OCI-M1 (cell line): ENCODE measurements at places on chromosomes 2 and 18.

GRCh38 chr2:215847718-215848117, 165.6 kb downstream of the MREG start:
- no peak for DNase-seq

DNA sequence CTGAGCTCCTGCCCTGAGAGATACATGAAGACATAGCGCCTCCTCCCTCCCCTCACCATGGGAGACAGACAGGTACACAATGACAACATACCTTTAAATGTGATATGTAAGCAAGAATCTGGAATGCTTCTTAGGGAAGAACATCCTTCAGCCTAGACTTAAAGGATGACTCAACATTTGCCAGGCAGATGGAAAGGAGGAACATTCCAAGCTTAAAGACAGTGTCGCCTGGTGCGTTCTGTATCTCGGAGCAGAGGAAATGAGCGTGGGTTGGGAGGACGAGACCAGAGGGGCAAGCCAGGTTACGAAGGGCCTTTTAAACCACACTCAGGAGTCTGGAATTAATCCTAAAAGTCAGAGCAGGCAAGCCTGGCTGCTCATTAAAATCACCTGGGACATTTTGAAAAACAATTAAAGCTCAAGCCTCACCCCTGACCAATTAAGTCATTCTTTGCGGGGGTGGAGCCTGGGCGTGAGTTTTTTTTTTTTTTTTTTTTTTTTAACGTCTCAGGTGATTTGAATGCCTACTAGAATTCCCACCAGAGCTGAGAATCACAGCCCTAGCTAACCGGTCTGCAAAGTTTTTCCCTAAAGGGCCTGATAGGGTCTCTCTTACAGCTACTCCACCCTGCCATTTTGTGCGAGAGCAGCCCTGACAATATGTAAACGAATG, 131.2 kb upstream of the SEC11C start:
- no peak for DNase-seq

DNA sequence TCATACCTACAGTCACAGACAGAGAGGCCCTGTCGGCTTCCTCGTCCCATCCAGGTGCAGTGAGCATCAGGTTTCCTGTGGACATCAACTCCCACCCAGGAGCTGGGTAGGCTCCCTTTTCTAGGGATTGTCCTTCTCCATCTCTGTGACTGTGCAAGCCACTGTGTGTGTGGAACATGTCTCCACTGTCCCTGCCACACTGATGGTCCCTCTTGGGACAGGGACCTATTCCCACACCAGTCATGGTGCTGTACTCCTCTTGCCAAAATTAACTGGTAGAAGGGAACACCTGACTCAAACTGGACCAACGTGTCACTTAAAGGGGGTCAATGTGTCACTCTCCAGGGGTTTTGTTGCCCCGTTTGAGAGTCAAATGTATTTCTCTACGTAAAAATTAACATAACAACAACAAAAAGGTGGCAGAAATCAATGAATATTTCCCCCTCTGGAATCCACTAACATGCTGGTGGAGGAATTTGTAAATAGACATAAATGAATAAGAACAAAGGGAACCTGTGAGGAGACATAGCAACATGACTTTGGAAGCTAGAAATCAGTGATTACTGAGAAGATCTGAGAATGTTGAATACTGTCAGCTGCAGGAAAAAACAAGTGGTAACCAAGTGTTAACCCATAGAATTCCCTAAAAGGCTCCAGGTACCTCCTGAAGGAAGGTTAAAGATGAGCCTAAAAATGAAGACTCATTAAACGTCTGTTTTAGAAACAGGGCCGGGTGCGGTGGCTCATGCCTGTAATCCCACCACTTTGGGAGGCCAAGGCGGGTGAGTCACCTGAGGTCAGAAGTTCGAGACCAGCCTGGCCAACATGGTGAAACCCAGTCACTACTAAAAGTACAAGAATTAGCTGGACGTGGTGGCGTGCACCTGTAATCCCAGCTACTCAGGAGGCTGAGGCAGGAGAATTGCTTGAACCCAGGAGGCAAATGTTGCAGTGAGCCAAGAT, 40.4 kb downstream of the SH2D6 start:
- DNase-seq: no peak

- no peak for DNase-seq
Measured at GRCh38 chr2:234386971-234387370, 109.9 kb downstream of the ARL4C start.

DNA sequence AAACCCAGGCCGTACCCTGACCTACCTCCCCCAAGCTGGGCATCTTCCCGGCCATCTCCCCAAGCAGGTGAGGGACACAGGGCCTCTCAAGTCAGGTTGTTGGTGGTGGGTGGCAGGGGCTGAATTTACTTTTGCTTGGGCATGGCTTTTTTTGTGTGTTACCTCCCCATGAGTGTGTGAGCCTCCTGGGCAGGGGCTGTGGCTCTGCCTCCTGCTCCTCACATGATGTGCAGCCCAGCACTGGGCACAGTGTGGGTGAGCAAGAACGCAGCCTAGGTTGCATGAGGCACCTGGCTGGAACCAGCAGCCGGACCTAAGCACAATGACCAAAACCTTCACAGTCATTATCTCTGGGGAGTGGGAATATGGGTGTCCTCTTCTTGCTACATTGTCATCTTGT, 22.3 kb downstream of the CELF4 start:
- DNase-seq: no peak

DNA sequence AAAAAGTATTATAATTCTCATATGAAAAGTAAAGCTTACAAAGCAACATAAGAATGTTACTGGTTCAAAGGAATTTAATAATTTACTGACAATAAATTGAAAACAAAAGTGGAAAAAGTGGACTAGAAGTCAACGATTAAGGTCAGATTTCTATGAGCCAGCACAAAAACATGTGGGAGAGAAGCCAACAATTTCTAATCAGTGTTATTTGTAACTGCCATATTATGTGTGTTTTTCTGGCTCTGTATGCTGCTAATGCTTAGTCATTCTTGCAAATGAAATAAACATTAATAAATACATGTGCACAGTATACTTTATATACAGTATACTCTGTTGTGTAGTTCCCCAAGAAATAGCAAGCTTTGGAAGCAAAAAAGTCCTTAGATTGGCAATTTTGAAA, 301.3 kb upstream of the RGPD4 start:
- DNase-seq: no peak

GRCh38 chr18:63890950-63891304, 3.4 kb downstream of the SERPINB2 start:
- DNase-seq: peak; percentile 59

DNA sequence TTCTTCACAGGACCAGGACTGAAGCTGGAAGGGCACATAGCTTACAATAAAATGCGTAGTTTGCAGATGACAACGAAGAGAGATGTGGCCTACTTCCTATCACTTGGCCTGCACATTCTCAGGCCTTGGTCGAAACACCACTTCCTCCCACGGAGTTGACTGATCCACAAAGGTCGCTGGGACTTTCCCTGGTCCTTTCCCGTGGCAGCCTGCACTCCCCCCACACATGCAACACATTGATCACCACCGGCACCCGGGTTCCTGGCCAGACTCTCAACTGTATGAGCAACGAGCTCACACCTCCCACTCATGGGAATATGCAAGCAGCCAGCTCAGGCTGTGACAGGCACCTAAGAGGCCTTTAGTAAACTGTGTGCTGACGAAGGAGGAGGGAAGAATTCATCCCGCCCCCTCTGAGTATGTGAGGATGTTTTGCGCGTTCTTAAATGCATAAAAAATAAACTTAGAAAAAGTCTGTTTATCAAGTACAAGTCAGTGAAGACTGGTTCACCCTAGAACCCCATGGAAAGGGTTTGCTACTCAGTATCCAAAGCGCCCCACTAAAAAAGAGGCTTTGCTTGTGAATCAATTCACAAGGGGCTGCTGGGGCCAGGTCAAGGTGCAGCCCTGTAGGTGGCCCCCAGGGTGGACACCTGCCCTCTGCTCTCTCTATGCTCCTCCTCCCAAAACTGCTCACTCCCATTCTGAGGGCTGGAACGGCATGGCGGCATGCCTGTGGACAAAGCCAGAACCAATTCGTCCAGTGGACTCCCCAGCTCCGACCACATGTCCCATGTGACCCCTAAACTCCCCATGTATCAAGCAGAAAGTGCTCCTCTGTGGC, 154.3 kb downstream of the EIPR1 start:
- no peak for DNase-seq

DNA sequence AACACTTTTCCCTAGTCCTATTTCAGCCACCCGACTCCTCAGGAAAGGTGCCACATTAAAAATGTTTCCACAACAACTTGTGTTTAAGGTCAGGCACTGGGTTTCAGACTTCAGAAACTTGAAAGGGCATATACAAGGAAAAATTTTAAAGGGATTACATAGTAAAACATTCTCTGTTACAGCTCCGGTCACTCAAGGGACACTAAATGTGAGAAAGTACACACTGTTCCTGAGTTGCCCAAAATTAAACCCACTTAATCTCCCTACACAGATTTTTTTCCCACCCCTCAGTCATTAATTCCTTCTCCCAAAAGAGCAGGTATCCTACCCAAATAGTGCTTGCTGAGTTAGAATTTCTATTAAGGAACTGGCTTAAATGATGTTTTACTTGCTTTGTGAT, 14.2 kb downstream of the STK39 start:
- DNase-seq: no peak

DNA sequence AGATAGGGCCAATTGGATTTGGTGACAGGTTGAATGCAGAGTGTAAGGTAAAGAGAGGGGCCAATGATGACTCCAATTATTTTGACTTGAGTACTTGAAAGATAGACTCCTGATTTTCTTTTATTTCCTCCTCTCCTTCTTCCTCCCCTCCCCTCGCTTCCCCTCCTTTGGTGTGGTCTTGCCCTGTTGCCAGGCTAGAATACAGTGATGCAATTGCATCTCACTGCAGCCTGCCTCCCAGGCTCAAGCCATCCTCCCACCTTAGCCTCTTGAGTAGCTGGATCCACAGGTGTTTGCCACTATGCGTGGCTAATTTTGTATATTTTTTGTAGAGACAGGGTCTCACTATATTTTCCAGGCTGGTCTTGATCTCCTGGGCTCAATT, 2.3 kb downstream of the DGUOK start:
- DNase-seq: no peak

DNA sequence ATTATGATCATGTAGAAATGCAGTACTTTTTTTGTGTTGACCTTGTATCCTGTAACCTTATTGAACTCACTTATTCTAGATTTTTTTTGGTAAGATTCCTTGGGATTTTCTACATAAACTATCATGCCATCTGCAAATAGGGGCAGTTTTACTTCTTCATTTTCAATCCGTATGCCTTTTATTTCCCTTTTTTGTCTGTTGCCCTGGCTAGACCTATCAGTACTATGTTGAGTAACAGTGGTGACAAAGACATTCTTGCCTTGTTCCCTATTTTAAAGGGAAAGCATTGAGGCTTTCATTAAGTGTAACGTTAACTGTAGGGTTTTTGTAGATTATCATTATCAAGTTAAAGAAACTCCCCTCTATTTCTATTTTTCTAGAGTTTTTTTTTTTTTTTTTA, 92.3 kb downstream of the LYPD1 start:
- peak; percentile 88 for DNase-seq

DNA sequence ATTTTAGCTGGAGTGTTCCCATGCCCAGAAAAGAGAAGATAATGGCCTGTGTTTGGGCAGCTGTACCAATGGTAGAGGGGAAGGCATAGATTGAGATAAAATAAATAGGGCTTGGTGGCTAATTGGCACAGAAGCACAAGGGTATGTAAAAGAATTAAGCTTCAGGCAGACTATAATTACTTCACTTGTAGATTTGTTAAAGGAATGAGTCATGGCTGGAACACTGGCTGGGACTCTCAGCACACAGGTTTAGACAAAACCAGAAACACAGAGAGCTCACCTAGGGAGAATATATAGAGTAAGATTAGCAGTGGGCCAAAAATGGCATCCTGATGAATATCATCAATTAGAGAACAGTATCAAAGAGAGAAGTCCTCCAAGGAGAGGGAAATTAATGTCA, 198.3 kb upstream of the FIGN start:
- no peak for DNase-seq

DNA sequence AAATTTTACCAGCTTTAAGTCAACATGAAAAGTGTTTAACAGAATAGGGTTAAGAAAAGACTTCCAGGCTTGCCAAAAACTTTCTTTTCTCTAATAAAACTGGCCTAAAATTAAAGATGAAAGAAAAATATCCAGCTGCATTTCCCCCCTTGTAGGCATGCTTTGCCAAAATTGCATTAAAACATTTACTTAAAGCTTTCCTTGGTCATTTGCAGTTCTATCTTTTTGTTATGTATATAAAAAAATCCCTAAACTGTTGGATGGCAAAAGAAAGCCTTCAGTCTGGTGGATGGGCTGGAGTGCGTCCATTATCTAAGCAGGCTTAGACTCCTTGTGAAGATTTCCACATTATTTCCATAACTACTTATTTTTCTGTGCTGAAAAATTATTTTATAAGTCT, 105.4 kb upstream of the DSEL start:
- DNase-seq: no peak

DNA sequence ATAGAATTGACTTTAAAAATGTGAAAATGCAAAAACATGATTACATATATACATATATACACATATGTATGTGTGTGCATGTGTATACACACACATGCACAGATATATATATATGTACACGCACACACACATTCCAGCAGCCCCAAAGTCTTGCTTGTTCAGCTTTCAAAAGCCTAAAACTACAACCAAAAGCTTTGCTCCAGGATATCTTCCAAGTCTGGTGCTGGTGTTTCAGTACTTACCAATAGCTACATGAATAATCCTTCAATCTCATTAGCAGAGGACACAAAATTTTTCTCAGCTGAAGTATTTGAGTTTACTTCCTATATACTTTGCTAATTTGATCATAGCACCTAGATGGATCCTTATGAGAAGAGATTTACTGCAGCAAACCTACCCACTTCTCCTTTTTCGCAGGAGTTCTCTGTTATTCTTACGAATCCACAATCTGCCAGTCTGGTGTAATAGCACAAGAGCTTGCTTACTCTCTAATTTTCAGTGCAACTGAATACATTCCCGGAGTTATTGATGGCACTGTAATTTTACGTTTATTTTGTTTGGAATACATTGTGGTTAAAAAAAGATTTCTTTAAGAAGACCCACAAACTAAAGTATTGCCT, 553.3 kb downstream of the ARHGAP15 start:
- DNase-seq: peak; percentile 18

- DNase-seq: peak; percentile 34
Measured at GRCh38 chr2:197997083-197997541, 192.7 kb downstream of the PLCL1 start.

DNA sequence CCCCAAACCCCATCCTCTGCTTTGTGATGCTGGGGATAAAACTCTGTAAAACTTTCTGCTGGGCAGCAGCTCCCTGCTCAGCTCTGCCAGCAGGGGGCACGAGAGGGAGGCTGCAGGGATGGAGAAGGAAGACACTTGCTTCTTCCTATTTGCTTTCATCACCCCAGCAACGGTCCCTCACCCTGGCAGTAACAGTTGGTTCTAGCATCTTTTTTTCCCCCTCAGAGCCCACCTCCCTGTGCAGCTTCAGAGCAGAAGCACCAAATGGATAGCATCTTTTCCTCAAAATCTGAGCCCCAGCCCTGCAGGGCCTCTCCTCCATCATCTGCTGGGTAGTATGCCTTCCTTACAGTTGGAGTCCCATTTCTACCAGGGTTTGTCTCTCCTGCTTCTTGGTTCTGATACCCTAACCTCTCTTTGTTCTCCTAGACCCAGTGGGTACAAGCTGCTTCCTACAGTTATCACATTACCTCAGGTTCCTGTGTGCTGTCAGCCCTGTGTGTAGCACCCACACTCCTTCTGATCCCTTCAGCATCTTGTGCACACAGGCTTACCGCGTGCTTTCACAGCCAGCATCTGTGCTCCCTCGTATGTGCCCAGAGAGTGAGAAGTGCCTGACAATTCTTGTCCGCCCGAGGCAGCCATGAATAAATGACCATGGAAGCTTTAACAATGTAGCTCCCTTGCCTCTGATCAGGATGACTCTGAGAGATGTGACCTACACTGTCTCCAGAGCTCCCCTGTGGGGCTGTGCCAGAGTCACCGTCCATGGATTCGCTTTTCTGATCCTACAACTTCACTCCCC, 14.5 kb downstream of the CKAP2L start:
- peak; percentile 82 for DNase-seq
